ENCODE measurements at places on chromosomes 7 and 10.
A peak's percentile ranks its signal among the peaks of the same experiment; 100 is the strongest.

DNA sequence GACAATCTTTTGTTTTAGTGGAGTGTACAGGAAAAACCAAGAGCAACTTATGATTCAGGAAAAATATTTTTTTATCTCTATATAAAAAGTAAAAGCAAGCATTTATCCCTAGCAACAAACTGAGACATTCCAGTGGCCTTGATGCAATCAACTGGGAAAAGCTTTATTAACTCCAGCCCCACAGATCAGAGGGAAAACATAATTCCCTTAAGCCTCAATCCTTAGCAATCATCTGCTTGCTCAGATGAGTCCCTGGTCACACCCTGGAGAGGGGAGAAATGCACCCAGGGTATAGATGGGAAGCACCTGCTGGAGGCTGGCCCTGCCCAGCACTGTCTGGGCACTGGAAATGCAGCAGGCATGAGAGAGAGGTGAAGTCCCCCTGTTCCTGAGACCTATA is 636.6 kb downstream of the TNS3 start:
- DNase-seq = peak; percentile 43

DNA sequence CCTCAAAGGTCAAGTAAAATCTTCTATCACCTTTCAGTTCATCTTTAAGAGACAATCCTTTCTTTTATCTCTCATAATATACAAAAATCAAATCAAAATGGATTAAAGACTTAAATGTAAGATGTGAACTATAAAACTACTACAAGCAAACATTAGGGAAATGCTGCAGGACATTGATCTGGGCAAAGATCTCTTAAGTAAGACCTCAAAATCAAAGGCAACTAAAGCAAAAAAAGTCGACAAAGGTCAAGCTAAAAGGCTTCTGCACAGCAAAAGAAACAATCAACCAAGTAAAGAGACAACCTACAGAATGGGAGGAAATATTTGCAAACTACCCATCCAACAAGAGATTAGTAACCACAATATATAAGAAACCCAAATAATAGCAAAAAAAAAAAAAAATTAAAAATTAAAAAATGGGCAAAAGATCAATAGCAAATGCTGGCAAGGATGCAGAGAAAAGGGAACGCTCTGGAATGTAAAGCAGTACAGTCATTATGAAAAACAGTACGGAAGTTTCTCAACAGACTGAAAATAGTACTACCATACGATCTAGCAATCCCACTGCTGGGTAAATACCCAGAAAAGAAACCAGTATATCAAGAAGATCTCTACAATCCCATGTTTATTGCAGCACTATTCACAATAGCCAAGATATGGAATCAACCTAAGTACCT is 41.7 kb downstream of the TNPO3 start:
- DNase-seq = no peak

DNA sequence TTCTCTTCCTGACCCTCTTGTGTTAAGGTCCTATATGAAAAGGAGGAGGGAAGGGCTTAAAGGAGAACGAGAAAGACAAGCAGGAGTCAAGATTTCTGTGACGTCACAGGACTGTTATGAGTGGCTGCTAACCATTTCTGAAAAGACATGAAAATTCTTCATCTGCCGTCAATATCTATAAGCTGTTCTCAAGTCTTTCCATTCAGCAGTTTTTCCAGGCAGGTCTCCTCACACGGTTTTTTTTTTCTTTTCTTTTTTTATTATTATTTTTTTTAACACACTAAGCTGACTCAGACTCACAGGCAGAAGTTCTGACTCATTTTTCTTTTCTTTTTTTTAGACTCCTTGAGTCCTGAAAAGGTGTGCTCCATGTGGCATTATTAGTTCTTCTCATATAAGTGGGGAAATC is 72.0 kb downstream of the DGKI start:
- no peak for DNase-seq

DNA sequence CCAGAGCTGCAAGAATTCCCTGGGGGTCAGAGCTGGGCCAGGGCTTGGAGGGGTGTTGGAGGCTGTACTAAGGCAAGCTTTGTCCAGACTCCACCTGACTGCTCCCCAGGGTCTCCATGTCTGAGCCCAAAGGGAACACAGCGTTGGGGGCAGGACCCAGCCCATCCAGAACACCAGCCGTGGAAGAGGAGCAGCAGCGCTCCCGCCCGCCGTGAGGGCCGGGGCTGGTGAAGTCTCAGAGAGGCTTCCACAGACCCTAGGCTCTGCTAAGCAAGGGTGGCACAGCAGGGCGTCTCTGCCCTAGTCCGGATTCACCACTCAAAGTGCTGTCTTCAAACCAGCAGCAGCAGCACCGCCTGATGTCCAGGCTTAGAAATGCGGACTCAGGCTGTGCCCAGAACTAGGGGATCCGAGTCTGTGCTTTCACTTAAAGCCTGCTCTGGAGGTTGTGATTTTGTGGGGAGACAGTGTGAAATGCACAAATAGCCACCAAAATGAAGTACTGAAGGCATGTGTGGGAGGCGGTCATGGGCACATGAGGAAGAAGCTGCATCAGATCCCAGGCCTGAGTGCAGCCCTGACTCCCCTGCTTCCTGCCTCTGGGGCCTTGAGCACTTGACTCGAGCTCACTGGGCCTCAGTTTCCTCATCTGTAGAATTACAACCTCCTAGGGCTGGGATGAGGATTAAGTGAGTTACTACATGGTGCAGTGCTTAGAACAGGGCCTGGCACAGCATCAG is 16.6 kb upstream of the AQP1 start:
- no peak for DNase-seq

- DNase-seq = peak; percentile 98
Measured at GRCh38 chr10:71835671-71836595, 15.1 kb downstream of the PSAP start.

- DNase-seq = no peak
Measured at GRCh38 chr10:117581961-117582360, 39.4 kb downstream of the EMX2 start.

- no peak for DNase-seq
Measured at GRCh38 chr10:14837003-14837756, 657 bp downstream of the CDNF start.

GRCh38 chr10:44628921-44629320 is 244.0 kb upstream of the CXCL12 start:
- peak; percentile 77 for DNase-seq

- DNase-seq = no peak
Measured at GRCh38 chr10:64515970-64516699, 994.9 kb downstream of the REEP3 start.

- DNase-seq = no peak
Measured at GRCh38 chr10:74681917-74682627, 144.3 kb upstream of the KAT6B start.

DNA sequence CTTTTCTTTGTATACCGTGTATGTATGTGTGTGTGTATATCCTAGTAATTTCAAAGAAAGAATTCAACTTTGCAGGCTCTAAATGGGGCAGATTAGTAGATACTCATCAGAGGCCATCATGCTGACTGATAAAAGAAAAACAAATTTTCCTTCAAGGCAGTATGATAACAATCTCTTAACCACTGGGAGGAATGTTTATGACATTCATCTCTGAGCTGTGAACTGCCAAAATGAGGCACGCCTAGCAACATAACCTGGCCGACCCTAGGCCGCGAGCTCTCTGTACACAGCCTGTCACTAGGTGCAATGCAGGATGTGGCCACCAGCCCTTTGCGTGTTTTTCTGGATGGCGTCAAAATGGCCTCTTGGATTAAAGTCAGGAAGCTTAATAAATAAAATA is 343.7 kb upstream of the GALNT17 start:
- DNase-seq = no peak

- no peak for DNase-seq
Measured at GRCh38 chr7:19520392-19520791, 188.4 kb downstream of the POLR1F start.

DNA sequence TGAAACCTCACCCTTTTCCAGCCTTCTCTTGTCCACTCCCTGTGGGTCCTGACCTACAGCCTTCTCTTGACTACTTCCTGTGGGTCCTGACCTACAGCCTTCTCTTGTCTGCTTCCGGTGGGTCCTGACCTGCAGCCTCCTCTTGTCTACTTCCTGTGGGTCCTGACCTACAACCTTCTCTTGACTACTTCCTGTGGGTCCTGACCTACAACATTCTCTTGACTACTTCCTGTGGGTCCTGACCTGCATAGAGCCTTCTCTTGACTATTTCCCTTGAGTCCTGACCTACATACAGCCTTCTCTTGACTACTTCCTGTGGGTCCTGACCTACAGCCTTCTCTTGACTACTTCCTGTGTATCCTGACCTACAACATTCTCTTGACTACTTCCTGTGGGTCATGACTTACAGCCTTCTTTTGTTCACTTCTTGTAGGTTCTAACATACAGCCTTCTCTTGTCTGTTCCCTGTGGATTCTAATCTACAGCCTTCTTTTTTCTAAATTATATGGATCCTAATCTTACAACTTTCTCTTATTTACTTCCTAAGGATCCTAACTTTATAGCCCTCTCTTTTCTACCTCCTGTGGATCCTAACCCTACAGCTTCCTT is 36.5 kb downstream of the C10orf71 start:
- DNase-seq = no peak

DNA sequence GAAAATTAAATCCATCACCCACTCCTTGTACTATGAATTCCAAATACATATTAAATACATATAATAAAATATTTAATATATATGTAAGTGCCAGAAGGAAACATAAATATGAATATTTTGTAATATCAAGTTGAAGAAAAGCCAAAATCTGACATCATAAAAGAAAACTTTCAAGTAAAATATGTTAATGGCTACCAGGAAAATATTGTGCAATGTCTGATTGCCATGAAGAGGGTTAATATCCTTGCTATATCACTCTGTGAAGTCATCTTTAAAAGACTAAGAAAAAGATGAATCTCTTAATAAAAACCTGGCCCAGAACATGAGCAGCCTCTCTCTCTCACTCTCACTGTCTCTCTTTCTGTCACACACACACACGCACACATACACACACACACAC is 130.2 kb downstream of the EGFR start:
- no peak for DNase-seq

GRCh38 chr7:139797607-139798006 is 19.8 kb upstream of the HIPK2 start:
- no peak for DNase-seq

- no peak for DNase-seq
Measured at GRCh38 chr10:62268027-62268398, 631 bp downstream of the RTKN2 start.

DNA sequence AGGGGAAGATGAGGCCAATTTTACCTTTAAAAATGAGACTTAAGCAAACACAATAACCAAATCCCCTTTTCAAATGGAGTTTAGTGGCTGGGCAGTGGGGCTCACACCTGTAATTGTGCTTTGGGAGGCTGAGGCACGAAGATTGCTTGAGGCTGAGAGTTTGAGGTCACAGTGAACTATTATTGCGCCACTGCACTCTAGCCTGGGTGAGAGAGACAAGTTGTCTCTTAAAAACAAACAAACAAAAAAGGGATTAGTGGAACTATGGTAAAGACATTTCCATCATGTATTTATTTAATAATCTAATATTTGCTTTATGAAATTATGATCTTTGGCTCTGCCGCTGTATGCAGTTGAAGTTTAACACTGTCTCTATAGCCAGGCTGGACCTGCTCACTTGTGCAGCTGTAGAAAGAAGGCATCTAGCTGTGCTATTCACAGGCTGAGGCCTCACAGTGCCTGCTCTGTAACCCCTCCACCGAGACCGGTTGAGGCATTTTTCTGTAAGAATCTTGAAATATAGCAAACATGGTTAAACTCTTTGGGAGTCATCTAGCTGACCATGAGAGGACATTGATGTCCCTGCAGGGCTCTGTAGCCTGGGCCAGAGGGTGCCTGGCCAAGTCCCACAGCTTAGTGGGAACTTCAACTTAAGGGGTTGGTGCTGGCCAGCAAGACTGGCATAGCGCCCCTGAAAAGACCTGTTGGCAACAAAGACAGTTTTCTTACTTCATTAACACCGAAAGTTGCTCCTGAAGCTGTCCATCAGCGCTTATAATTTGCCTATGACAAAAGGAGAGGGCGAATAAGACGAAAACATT is 131.8 kb downstream of the BMPER start:
- no peak for DNase-seq

- DNase-seq = no peak
Measured at GRCh38 chr10:11204351-11204942, 186.8 kb downstream of the CELF2 start.

- peak; percentile 38 for DNase-seq
Measured at GRCh38 chr7:115340828-115341227, 418.9 kb downstream of the MDFIC start.

DNA sequence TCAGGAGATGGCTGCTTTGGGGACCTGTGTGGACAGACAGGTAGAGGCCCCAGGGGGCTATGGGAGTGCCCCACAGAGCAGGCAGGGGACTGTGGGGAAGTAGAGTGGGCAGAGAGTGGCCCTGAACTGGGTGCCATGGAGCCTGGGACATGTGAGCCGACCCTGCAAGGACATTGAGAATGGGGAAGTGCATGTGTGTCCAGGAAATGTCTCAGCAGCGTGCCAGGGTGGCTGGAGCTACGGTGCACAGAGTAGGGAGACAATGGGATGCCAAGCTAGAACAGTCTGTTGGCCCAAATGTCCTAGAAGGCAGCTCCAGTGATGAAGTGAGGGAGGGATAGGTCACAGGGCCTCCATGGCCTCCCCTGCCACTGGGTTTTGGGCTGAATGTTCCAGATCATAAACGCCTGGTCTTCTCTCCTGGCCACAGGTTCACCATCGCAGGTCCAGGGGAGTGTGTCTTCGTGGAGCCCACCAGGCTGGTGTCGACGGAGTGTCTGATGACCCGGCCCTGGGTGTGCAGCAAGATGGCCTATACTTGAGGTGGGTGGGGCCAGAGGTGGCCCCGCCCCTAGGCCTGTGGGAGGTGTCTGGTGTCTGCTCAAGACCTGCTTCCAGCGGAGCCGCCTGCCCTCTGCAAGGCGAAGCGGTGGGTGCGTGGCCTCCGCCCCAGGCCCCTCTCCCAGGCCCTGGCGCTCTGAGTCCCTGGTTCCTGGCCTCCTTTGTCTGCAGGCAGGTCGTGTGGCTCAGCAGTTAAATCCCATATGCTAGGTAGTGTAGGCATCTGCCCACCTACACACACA is 20.5 kb downstream of the CLEC2L start:
- no peak for DNase-seq

DNA sequence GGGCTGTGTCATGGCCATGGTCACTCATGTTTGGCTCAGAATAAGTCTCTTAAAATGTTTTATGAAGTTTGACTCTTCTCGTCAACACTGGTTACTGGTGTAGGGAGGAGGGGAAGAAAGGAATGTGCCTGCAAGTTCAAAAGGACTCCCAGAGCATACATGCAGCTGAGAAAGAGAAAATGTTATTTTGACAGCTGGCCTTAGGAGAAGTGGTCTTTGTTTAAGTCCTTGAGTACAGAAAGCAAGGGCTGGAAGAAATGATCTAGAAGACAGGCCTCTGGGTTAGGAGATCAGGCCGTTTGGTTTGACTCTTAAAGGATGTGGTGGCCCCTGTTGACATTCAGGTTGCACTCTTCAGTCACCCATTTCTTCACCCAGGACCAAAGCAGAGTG is 245.5 kb downstream of the REEP3 start:
- no peak for DNase-seq
